ENCODE measurements at places on chromosomes 11 and 22. TPM values are rescaled to one million over a fixed set of nuclear protein-coding genes. Genes with fewer than 3 reads are reported as not detected.

OR5B2 gene
- not detected for polyA plus RNA-seq

LDHAL6A gene
- 0.50 TPM for polyA plus RNA-seq

NXPE2 gene
- not detected for polyA plus RNA-seq

DNAJC4 gene
- 58.3 TPM for polyA plus RNA-seq

OR10D3 gene
- polyA plus RNA-seq: not detected

LGR4 gene
- 1.2 TPM for polyA plus RNA-seq

CASP12 gene
- polyA plus RNA-seq: not detected

HTR3B gene
- not detected for polyA plus RNA-seq

UPK3A gene
- polyA plus RNA-seq: not detected

LGALS12 gene
- polyA plus RNA-seq: 0.17 TPM

SEPTIN3 gene
- not detected for polyA plus RNA-seq

ZFTA gene
- 0.23 TPM for polyA plus RNA-seq

SLC35C1 gene
- 5.0 TPM for polyA plus RNA-seq

OR4D6 gene
- polyA plus RNA-seq: not detected

MYBPC3 gene
- polyA plus RNA-seq: not detected

EIF3F gene
- 508 TPM for polyA plus RNA-seq

SYT9 gene
- polyA plus RNA-seq: not detected

PNPLA5 gene
- not detected for polyA plus RNA-seq

OR4A16 gene
- polyA plus RNA-seq: not detected

EFCAB6 gene
- not detected for polyA plus RNA-seq

EI24 gene
- polyA plus RNA-seq: 52.6 TPM

IZUMO1R gene
- not detected for polyA plus RNA-seq

SLC15A3 gene
- polyA plus RNA-seq: 18.1 TPM

C11orf91 gene
- polyA plus RNA-seq: not detected

TTC36 gene
- polyA plus RNA-seq: not detected

ACR gene
- not detected for polyA plus RNA-seq

RFPL1 gene
- not detected for polyA plus RNA-seq

LARGE2 gene
- 84.4 TPM for polyA plus RNA-seq

UPK2 gene
- polyA plus RNA-seq: not detected

GUCY1A2 gene
- not detected for polyA plus RNA-seq

LRRC74B gene
- not detected for polyA plus RNA-seq

NAGA gene
- 11.7 TPM for polyA plus RNA-seq

DDTL gene
- 1.5 TPM for polyA plus RNA-seq

IL17REL gene
- polyA plus RNA-seq: not detected

PGA5 gene
- polyA plus RNA-seq: not detected

CCDC81 gene
- 0.14 TPM for polyA plus RNA-seq

TRIM29 gene
- polyA plus RNA-seq: not detected

ACTN3 gene
- polyA plus RNA-seq: not detected

KIF18A gene
- 1.6 TPM for polyA plus RNA-seq
